Neural progenitor cell (in vitro differentiated cells): ENCODE measurements at places on chromosomes 7 and 10. TPM values are rescaled to one million over a fixed set of nuclear protein-coding genes. Genes with fewer than 3 reads are reported as not detected.

GRCh38 chr7:41047789-41048191, 655.1 kb downstream of the INHBA start:
- no peak overlapping the region for H3K27ac ChIP-seq
- H3K27me3 ChIP-seq = no peaks in the 10 kb centered on the region
- H3K36me3 ChIP-seq = no peaks in the 10 kb centered on the region
- H3K4me1 ChIP-seq = peaks cover 11% of the 10 kb centered on the region

DNA sequence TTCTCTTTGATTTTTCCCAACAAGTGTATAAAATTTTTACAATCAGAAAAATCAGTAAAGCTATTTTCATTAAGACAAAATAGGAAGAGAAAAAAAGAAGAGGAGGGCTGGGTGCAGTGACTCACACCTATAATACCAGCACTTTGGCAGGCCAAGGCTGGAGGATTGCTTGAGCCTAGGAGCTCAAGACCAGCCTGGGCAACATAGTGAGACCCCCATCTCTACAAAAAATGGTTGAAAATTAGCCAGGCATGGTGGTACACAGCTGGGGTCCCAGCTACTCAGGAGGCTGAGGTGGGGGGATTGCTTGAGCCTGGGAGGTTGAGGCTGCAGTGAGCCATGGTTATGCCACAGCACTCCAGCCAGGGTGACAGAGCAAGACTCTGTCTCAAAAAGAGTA, 172.3 kb downstream of the AKR1D1 start:
- no peak overlapping the region for H3K27ac ChIP-seq
- H3K27me3 ChIP-seq = no peaks in the 10 kb centered on the region
- peaks cover 57% of the 10 kb centered on the region for H3K4me1 ChIP-seq
- no peak for DNase-seq

GRCh38 chr7:120714945-120715344, 143.0 kb downstream of the TSPAN12 start:
- no peak overlapping the region for H3K4me3 ChIP-seq
- no peak overlapping the region for H3K27ac ChIP-seq
- H3K36me3 ChIP-seq = no peaks in the 10 kb centered on the region
- peaks cover 49% of the 10 kb centered on the region for H3K4me1 ChIP-seq
- no peaks in the 10 kb centered on the region for H3K27me3 ChIP-seq

GRCh38 chr7:150515248-150516147, 826 bp downstream of the GIMAP7 start:
- H3K4me3 ChIP-seq = no peak overlapping the region
- H3K27me3 ChIP-seq = peaks cover 4% of the 10 kb centered on the region
- H3K27ac ChIP-seq = no peak overlapping the region
- no peak for DNase-seq
- no peaks in the 10 kb centered on the region for H3K4me1 ChIP-seq
- H3K36me3 ChIP-seq = no peaks in the 10 kb centered on the region

PRF1 gene
- total RNA-seq = not detected in 2 replicates

DNA sequence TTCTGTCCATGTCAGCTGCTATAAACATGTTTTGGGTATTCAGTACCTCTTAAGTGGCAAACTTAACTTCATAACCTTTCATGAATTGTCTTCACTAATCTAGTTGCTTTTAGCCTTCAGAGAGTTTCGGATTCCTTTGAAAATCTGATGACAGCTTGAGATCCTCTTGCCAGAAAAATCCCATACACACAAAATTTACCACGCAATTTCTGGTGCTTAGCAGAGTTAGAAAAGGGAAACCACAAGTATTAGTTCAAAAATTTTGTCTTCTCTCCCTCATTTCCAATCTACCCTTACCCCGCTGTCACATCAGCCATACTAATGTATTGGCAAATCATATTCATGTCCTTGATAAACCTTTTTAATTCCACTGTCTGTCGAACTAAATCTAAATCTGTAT, 72.7 kb upstream of the TMEM106B start:
- H3K27ac ChIP-seq = no peak overlapping the region
- no peaks in the 10 kb centered on the region for H3K4me1 ChIP-seq
- no peaks in the 10 kb centered on the region for H3K36me3 ChIP-seq
- H3K27me3 ChIP-seq = no peaks in the 10 kb centered on the region
- no peak for DNase-seq

DNA sequence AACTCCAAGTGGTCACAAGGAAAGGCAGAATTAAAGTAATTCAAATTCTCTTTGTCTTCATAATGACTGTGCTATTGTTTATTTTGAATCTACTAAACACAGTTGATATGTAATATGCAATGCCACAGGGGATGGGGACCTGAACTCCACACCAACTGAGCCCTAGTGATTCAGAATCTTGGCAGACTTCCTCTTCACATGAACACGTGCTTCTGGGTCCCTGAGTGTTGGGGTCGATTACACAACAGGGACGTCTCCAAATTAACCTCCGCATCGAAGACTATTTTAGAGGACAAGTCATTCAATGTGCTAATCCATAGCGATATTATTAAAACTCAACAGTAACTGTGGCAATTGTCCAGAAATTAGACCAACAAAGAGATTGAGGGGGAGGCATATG, 95.3 kb upstream of the CARD11 start:
- H3K27me3 ChIP-seq = no peaks in the 10 kb centered on the region
- peaks cover 6% of the 10 kb centered on the region for H3K4me1 ChIP-seq
- DNase-seq = no peak
- H3K4me3 ChIP-seq = no peak overlapping the region
- no peaks in the 10 kb centered on the region for H3K36me3 ChIP-seq

PROSER2 gene
- total RNA-seq = 2.0 and 2.3 TPM in 2 replicates

MMD2 gene
- 0.28 TPM in 1 of 2 replicates, not detected in the other for total RNA-seq

ANXA8 gene
- not detected in 2 replicates for total RNA-seq

CCL26 gene
- total RNA-seq = not detected in 2 replicates
